NCI-H2081 (cell line): ENCODE measurements at places on chromosomes 7 and 10.

DNA sequence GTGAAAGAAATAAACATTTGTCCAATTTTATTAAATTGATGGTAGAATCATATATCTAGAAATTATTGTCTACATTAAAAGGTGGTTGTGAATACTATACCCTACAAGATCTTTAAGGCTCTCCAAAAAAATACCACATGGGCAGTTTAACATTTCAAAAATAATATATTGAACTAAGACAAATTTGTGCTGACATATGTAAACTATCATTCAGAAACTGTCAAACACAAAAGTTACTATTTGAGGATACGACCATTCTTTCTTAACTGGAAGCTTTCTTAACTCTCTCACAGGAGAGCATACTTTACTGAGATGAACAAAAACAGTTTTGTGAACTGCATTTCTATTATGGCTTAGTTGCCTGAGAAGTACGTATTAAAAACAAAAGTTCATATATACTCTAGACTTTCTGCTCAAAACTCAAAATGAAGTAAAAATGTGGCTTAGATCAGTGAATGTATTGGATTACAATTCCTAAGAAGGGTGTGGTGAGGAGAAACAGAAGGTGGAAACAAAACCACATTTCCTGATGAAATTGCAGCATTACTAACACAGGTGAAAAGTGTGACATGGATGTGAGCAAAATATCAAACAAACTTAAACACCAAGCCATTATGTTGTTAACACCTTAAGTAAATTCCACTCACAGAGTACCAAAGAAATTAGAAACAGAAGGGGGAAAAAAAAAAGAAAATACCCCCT, 138.5 kb downstream of the SEMA3A start:
- DNase-seq = no peak

GRCh38 chr10:117431160-117431559, 55.9 kb upstream of the PDZD8 start:
- DNase-seq = no peak

GRCh38 chr10:74738985-74739567, 87.3 kb upstream of the KAT6B start:
- DNase-seq = no peak

- DNase-seq = no peak
Measured at GRCh38 chr7:55569269-55569663, 3.0 kb downstream of the VOPP1 start.

DNA sequence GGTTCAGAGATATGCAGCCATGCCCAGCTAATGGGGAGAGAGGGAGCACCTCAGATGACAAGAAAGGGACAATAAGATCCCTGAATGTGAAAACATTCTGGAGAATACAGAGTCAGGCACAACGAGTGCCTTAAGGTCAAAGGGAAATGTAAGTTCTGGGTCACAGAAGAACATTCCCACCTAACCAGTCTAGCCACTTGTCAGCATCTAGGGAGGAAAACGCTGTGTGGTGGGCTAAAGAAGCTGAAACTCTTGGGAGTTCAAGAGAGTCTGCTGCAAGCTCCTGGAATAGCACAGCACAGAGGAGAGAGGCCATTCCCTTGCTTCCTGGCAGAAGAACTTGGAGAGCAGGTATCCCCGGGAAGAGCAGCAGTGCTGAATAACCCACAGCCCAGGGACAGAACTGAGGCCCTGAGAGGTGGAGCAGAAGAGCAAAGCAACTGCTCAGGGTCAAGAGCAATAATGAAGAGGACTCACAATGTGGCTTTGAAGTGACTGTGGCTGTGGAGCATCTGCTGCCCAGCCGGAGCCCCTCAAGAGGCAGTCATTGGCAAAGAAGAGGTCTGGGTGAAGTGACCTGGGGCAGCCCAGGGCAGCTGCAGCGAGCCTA, 182.3 kb downstream of the NPSR1 start:
- no peak for DNase-seq

- no peak for DNase-seq
Measured at GRCh38 chr10:18738835-18739234, 79.6 kb downstream of the ARL5B start.

DNA sequence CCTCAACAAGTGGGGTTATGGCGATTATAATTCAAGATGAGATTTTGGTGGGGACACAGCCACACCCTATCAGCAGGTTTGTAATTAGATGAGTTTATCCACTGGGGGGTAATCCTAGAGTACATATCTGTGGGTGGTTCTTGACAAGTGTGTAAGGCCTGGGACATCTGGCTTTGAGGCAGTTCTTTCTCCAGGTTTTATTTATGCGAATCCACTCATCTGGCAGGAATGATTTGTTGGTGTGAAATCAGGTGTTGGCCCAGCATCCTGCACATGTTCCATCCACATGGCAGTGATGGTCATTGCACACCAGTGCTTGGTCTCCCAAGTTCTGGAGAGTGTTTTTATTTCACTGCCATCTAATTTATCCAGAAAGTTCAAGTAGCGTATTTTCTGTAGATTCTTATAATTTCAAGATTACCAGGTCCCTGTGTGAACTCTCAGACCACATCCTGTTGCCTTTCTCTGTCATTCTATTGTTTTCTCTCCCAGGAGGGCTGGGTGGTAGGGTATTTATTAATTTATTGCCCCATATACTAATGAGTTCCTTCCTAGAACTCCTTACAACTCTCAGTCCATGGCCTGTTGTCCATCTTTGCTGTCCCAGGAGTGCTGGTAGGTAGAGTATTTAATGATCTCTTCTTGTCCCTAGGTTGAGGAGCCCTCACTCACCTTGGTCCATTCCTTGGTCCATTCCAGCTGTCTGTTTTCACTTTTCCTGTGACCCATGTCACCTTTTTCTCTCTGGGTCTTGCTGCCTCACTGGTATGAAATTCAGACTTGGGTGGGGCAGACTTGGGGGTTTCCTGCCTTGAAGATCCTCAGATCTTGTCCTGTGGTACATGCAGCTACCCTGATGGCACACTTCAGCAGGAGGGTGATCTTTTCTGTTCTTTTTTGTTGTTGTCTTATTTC, 10.4 kb downstream of the RALA start:
- DNase-seq = no peak

DNA sequence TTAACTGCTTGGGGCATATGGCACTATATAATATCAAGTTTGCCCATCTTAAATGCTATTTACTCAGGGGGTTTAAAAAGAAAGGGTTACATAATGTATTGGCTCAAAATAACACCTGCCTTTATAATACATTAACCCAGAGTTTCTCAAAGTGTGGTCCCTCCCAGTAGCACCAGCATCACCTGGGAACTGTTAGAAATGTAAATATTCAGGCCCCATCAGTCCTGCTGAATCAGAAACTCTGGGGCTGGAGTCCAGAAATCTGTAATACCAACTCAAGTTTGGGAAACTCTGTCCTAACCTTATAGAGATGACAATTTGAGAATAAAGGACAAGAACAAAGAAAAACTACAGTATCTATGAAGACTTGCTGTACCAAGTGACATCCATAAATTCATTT, 270.7 kb downstream of the PARD3 start:
- peak; percentile 53 for DNase-seq

GRCh38 chr10:75402486-75403143, 1.1 kb upstream of the ZNF503 start:
- peak; percentile 67 for DNase-seq

DNA sequence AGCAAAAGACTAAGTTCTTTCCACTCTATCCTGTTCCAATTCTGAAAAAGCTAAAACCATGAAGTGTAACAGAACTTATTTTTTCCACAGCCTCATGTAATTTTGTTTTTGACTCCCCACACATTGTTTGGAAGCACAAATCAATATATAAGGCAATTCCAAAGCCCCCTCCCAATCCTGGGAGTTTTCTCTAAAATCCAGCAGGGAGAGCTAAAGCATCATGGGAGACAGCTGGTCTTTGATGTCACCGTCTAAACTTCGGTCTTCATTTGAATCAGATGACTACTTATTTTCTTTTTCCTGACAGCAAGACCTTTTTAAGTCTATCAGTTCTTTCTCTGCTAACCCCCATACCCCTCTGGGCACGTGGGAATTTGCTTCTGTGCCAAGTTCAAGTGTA, 33.3 kb upstream of the PON1 start:
- DNase-seq = no peak

GRCh38 chr7:24718977-24719491, 38.2 kb downstream of the GSDME start:
- DNase-seq = peak; percentile 81

DNA sequence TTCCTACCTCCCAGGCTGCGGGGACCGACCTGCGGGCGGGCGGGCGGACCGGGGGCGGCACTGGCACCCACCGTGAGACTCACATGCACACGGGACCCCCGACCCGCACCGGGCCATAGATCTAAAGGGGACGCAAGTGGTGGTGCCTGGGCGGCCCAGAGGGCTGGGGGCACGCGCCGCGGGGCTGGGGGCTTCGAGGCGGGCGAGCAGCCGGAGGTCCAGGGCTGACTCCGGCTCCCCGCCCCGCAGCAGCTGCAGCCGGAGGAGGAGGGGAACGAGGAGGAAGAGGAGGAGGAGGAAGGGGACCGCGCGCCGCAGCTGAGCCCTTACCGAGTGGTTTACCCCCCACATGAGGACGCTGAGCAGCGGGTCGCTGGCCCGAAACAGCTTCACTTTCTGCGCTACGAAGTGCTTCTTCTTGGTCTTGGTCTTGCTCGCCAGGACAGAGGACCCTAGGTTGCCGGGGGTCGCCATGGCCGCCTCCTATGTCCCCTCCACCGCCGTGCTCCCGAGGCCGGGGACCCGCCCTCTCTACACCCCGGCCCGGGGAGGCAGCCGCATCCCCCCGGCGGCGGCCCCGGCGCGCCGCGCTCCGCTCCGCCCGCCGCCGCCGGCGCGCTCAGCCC, 412 bp downstream of the PIP4K2A start:
- DNase-seq = no peak

DNA sequence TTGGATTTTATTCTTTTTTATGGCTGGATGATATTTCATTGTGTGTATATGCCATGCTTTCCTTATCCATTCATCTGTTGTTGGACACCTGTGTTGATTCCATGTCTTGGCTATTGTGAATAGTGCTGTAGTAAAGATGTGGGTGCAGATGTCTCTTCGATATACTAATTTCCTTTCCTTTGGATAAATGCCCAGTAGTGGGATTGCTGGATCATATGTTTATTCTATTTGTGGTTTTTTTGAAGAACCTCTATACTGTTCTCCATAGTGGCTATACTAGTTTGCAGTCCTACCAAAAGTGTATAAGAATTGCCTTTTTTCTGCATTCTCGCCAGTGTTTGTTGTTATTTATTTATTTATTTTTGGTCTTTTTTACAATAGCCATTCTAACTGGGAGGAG, 159.8 kb downstream of the WNT2 start:
- DNase-seq = no peak

DNA sequence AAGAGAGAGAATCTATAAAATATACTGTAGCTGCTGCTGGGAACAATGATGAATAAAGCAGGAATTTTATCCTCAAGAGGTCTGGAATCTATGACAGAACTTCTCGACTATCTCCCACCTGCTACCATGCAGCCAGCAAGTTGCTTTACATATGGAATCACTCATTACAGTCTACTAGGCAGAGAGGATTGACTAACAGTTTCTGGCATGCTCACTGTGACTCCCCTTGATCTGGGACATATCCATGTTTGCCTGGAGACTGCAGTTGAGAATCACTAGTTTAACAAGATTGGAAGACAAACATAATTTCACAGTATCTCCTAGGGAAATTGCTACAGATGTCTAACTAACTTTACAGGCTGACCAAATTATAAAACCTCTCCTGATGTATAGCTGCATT, 13.3 kb downstream of the GPR37 start:
- DNase-seq = no peak

- no peak for DNase-seq
Measured at GRCh38 chr7:117970801-117971200, 97.6 kb upstream of the CTTNBP2 start.

- no peak for DNase-seq
Measured at GRCh38 chr7:71925663-71926062, 486.5 kb downstream of the CALN1 start.

DNA sequence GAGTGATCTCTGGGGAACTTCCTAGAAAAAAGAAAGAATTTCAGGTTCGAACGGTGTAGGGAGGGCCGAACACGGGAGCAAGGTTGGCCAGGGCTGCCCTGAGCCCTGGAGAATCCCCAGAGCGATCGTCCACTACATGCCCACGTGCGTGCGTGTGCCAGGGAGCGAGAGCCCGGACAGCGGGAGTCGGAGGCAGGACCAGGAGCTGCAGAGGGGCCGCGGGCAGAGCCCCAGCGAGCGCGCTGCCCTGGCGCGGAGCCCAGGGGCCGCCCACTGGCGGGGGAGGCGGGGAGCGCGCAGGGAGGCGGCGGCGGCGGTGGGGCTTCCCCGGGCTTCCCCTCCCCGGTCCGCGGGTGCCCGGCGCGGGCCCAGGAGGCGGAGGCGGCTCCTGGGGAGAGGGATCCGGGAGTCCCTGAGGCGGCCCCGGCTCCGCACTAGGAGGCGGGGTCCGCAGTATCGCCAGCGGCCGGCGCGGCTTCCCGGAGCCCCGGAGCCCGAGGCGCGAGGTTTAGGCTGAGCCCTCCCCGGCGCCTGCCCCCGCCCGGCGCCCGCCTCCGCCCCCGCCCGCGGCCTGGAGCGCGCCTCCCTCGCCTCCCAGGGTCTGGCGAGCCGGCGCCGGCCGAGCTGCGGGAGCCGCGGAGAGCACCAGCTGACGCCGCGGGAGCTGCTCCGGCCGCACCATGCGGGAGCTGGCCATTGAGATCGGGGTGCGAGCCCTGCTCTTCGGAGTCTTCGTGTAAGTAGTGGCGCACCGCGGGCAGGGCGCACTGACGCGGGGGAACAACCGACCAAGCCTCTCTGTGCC, at the start of gene PLPP4:
TSS of gene PLPP4 (plus strand) at position 602 of the 805 bp plus-strand sequence. CDS start at position 681, 79 bp downstream.
- peak; percentile 13 for DNase-seq

- no peak for DNase-seq
Measured at GRCh38 chr10:15858861-15859281, 1.4 kb downstream of the MINDY3 start.

- DNase-seq = no peak
Measured at GRCh38 chr7:45973725-45974532, 52.9 kb upstream of the IGFBP3 start.

- no peak for DNase-seq
Measured at GRCh38 chr10:79293841-79294581, 53.3 kb upstream of the PPIF start.

DNA sequence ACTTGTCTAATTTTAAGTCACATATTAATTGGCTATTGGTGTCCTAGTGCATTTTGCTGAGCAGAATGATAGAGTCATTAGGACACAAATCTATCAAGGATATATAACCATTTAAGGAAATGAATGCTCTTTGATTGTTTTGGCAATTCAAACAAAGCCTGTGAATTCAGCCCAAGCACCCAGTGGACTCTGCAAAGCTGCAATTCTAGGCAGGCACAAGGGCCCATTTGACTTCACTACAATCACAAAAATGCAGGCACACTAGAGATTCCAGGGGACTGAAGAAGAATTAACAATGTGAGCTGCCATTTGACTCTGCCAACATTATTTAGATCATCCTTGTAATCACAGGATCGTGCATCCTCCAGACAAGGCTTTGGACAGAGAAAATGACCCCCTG, 544.2 kb upstream of the PHF14 start:
- no peak for DNase-seq

- no peak for DNase-seq
Measured at GRCh38 chr10:52438119-52438518, 124.0 kb downstream of the DKK1 start.

DNA sequence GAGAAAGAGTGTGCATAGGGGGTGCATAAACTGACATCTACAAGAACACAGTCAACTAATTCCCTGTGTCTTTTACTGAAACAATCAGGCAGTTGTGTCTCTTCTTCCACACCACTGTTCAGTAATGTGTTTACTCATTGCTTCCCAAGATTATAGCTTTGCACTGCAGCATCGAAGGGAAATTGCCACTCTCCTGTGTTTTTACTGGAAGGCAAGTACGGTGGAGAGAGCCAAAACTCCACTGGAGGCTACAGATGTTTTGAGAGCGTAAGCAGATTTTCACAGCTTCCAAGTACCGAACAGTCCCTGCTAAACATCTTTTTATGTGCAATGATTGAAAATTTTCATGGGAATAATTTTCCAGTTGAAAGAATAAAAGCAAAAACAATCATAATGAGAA, 510.5 kb upstream of the AKR1E2 start:
- DNase-seq = peak; percentile 40
